ENCODE measurements at places on chromosomes 2 and 18. TPM values are rescaled to one million over a fixed set of nuclear protein-coding genes. Genes with fewer than 3 reads are reported as not detected.

The WDPCP gene
- 8.1 TPM for polyA plus RNA-seq

The YWHAQ gene
- 400 TPM for polyA plus RNA-seq

The RHOB gene
- 69.8 TPM for polyA plus RNA-seq

The TLX2 gene
- polyA plus RNA-seq, result 0.17 TPM

The PTPRN gene
- 0.16 TPM for polyA plus RNA-seq

The SLC11A1 gene
- 1.6 TPM for polyA plus RNA-seq

The ARHGAP15 gene
- polyA plus RNA-seq, result 3.9 TPM

The PCARE gene
- polyA plus RNA-seq, result 0.30 TPM

The SMC6 gene
- polyA plus RNA-seq, result 35.1 TPM

Measured in renal pelvis (tissue), 12 donors.